Aorta (tissue), 5 donors: ENCODE measurements at places on chromosomes 5 and 9. TPM values are rescaled to one million over a fixed set of nuclear protein-coding genes. Genes with fewer than 3 reads are reported as not detected.

GRCh38 chr5:95836544-95836943 lies 14.0 kb upstream of the GLRX start:
- DNase-seq: no peak

The SLC6A19 gene
- polyA plus RNA-seq: 9.5 TPM

DNA sequence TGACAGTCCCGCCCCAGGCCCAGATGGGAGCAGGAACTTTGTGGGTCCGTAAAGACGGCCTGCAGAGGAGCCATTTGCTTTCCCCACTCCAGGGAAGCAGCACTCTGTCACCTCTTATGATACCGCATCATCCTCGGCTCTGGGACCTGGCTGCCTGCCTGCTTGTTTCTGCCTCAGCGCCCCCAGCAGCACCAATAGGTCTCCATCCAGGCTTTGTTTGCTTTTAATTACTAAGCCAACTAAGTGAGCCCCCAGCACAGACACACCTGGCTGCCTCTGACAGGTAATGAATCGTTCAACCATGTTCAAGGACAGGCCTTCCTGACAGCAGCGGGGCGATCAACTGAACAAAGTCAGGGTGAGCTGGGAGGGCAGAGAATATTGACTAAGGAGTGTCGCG lies 141.4 kb downstream of the C5orf15 start:
- DNase-seq: peak; percentile 38

- no peak for DNase-seq
Measured at GRCh38 chr5:127418367-127418766, 99.1 kb upstream of the PRRC1 start.

DNA sequence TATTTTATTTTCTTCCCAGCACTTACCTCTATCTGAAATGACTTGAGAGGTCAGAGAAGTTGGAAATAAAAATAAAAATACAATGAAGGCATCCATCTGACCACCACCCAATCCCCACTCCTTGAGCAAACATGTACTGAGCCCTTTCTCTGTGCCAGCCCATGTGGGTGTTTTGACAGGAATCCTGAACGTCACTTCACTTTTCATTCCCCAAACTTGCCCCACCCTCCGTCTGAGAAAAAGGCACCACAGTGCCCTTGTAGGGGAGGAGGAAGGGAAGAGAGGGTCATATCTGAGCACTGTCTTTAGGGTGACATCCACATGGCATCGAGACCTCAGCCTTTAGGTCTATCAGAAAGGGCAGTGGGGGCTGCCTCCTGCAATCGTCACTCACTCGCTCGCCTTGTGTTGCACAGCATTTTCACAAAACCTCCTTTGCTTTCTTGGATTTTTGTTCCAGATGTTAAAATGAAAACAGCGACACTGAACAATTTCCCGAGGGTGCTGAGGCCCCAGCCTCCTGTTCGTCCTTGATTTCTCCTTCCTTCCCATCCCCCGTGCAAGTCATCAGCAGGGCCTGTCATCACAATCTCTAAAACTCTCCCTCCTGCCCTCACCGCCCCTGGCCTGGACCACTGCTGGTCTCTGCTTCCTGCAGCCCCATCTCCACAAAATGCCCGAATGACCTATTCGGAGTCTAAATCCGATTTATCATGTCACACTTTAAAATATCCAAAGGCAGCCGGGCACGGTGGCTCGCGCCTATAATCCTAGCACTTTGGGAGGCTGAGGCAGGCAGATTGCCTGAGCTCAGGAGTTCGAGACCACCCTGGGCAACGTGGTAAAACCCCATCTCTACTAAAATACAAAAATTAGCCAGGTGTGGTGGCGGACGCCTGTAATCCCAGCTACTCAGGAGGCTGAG lies 13.0 kb downstream of the HIGD2A start:
- DNase-seq: no peak

The SLC22A4 gene
- 1.7 TPM for polyA plus RNA-seq

- DNase-seq: no peak
Measured at GRCh38 chr9:136748666-136749611, 614 bp upstream of the LCN6 start.
